ENCODE measurements at places on chromosomes 1 and 21.
A peak's percentile ranks its signal among the peaks of the same experiment; 100 is the strongest.

GRCh38 chr1:62962901-62963776 lies 179.2 kb downstream of the ATG4C start:
- peak; percentile 84 for DNase-seq

- DNase-seq: no peak
Measured at GRCh38 chr1:212466898-212467650, 34.4 kb downstream of the NENF start.

DNA sequence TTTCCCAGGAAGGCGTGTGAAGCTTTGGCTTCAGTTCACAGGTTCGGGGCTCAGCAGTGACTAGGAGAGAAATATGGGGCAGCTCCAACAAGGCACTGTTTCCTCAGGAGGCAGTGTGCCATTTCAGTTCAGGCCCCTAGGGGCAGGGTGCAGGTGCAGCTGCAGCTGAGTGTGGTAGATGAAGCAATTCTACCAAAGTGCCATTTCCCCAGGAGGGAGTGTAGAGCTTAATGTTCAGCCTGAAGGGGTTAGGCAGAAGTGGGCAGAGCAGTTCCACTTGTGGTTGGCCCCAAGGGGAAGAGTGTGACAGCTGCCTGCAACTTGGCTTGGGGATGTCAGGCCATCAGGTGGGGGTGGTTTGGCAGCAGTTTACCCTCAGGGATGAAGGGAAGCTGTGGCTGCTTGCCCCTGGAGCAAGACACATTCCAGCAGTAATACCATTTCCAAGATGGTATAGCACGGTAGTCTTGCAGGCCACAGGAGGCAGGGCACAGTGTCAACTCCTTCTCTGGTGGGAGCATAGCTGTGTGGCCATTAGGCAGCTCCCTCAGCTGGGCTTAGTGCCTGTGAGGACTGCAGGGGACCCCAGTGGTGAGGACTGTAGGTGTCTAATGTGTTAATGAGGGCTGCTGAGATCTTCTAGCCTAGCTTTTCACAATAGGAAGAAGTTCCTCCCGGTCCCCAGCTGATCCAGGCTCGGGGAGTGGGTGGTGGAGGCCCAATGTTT lies 34.7 kb downstream of the RGSL1 start:
- peak; percentile 46 for DNase-seq

DNA sequence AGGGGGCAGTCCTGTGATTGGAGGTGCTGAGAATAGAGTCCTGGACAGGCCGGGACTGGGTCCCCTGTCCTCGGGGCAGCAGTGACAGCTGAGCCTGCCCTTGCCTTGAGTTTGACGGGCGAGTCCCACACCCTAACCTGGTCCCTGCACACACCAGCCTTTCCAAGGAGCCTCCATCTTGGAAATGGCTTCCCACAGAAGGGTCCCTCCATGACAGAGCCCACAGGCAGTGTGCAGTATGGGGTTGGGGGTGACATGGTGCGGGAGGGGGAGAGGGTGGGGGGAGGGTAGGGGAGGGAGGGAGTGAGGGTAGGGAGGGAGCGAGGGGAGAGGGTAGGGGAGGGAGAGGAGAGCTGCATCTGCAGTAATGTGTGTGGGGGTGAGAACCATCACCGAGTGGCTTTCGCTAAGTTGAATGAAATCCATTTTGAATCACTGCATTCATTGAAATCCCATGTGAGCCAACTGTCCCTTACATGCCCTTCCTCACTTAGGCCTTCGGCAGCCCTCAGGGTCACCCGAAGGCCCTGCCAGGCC lies 10.1 kb upstream of the TMEM52 start:
- no peak for DNase-seq

DNA sequence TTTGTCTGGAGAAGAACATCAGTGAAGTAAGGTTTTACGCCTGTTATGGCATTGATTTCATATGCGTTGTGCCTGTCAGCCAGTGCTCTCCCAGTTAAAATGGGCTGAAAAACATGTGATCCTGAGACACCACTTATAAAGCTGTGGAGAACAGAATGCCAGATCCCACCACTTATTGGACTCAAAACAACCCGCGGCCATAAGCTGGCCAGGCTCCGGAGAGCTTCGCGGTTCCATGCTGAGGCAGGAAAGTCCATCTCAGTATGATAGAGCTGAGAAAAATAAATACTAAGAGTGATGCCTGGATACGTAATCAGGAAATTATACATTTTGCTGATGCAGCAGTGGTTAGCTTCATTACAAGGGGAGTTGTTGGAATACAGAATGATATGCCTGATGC lies 5.1 kb downstream of the APOBEC4 start:
- no peak for DNase-seq

DNA sequence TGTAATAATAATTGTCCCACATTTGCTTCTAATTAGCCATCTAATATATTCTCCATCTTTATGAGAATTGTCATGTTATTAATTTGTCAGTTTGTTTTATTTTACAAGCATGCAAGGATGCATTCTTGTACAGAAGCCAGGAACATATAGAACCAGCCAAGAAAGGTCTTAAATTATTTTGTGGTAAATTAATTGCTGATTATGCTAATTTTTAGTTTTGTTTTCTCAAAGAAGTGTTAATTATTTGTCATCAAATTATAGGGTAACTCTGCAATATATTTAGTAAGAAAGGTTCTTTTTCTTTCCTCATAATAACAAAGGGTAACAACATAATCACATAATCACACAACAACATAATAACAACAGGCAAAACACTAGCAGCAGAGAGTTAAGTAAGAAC lies 5.7 kb downstream of the CLIC6 start:
- no peak for DNase-seq

GRCh38 chr1:61612602-61613001 lies 112.3 kb downstream of the TM2D1 start:
- no peak for DNase-seq

DNA sequence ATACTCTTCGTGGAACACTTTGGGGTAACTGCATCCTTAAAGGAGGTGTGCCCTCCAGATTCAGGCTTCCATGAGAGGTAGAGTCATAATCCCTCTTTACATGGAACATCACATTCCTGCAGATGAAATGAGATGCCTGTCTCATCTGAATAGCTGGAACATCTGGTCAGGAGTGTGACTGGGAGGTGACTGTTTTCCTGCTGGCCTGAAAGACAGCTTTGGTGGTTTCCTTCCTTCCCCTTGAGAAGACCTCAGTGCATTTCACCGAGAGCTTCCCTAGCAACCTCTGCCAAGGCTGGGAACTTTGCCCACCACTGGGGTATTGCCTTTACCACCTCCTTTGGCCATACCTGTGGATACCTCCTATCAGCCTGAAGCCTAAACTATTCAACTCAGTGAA lies 46.7 kb upstream of the GUCA2A start:
- no peak for DNase-seq

DNA sequence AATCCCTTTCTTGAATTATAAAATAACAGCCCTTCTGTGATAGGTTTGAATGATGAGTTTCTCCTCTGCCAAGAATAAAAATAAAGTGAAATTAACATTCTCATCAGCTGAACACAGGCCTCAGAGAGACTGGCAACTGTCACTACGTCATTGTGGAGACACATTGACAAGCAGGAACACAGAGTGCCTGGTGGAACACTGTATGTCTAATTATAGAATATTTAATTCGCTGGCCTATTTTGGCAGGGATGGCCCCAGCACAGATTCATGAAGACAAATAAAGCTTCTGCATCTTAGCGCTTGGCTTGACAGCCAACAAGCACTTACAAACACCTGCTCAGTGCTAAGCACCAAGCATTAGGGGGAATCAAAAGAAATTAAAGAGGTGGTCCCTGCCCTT lies 52.0 kb upstream of the SMYD2 start:
- DNase-seq: no peak

GRCh38 chr1:30695439-30695841 lies 27.9 kb downstream of the MATN1 start:
- DNase-seq: no peak

DNA sequence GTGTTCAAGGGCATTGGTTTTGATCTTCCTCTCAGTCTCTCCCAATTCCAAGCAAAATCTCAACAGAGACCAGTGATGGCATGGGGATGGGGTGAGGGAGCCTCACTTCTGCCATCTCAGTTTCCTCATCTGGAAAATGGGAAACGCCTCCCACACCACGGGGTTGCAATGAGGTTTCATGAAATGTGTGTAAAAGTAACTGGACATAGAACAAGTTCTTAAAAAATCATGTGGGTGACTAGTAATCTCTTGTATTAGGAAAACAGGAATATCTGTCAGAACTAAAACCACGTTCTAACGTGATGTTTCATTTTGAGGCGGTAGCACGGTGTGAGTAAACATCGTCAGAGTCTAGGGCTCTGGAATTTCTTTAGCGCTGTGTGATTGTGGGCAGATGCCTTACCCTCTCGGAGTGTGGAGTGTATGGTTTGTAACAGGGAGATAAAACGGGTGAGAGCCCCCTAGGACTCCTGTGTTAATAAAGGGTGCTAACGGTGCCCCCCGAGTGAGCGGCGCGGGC lies 55.5 kb upstream of the DNAJC6 start:
- no peak for DNase-seq

- no peak for DNase-seq
Measured at GRCh38 chr1:218837051-218837450, 336.6 kb upstream of the LYPLAL1 start.

- no peak for DNase-seq
Measured at GRCh38 chr1:22154626-22155025, 11.7 kb upstream of the WNT4 start.

GRCh38 chr21:46092811-46093667 lies 4.9 kb upstream of the COL6A2 start:
- no peak for DNase-seq

GRCh38 chr1:40651138-40651857 lies 14.2 kb downstream of the RIMS3 start:
- DNase-seq: no peak

- DNase-seq: no peak
Measured at GRCh38 chr1:230125640-230126528, 58.8 kb downstream of the GALNT2 start.

GRCh38 chr1:106952776-106953175 lies 103.7 kb upstream of the PRMT6 start:
- DNase-seq: no peak

DNA sequence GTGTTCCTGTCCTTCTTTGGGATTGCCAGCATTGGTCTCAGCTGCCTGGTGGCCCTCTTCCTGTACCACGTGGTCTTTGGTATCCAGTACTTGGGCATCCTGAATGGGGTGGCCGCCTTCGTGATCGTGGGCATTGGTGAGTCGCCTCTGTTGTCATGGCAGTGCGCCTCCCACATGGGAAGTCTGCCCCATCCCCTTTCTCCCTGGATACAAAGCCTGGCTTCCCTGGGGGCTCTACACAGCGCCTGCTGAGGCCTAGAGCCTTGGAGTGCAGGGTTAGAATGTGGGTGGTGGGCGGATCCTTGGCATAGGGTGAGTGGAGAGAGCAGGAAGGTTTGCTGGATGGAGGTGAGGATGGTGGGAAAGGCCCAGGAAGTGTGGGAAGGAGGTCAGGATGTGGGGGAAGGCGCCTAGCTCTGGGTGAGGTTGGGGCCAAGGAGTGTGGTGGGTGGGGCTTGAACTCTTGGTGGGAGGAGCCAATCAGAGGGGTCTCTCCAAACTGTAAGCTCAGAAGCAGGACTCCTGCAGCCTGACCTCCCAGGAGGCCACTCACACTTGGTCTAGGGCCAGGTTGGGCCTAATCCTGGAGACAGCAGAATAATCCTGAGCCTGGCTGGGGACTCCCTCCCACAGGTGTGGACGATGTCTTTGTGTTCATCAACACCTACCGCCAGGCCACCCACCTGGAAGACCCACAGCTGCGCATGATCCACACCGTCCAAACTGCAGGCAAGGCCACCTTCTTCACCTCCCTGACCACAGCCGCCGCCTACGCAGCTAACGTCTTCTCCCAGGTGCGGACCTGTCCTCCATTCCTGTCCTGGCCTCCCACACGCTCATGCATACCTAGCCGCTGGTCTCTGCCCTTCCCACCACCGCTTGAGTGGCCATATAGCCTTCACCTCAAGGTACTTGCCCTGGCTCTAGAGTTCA lies 36.7 kb downstream of the DISP3 start:
- no peak for DNase-seq

DNA sequence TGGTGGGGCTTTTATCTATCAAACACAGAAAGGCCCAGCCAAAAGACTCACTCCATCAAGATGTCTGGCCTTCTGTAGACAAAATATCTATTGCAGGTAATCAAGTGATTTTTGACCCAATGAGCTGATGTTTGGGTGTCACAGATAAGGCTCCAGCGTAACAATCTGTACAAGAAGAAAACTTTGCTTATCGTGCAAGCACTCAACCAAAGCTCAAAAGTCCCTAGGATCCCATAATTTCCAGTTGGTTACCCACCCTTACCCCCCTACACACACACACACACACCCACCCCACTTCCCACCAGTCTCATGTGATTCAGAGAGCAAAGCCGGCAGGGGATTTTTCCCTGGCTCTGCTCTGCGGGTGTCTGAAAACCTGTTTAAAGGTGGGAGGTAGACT lies 5.8 kb downstream of the ITPKB start:
- no peak for DNase-seq

GRCh38 chr1:1079408-1080121 lies 5.5 kb upstream of the RNF223 start:
- DNase-seq: peak; percentile 80

- DNase-seq: no peak
Measured at GRCh38 chr21:17819877-17820229, 697 bp upstream of the C21orf91 start.

GRCh38 chr1:36912365-36912865 lies 121.9 kb downstream of the GRIK3 start:
- no peak for DNase-seq

DNA sequence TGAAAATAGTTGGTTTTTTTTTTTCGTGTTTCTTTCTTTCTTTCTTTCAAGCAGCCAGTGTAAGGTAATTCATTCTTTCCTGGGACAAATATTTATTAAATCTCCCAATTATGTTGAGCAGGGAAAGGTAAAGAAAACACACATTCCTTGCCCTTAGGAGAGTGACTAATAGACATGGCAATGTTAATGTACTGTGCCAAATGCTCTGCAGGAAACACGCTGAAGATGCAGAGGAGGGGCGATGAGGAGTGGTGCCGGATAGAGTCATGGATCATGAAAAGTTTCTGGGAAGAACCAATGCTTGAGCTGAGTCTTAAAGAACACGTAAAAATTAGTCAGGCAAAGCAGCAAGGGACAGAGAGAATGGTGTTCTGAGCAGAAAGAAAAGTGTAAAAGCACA lies 199.2 kb downstream of the DNM3 start:
- no peak for DNase-seq

DNA sequence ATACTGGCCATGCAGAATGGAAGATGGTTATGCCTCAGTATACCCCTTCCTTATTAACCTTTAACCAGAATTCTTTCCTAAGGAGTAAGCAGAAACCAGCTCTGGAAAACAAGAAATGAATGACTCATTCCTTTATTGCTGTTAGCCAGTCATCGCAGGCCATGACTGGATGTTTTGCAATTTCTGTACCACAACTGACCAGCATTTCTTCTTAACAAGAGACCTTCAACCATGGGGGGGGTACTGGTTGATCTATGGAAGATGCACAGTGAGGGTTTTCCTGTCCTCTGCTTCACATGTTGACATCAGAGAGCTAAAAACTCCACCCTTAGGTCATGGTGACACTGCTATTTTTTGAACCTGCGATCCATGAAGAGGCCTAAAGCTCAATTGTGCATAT lies 28.0 kb upstream of the RNF2 start:
- no peak for DNase-seq

GRCh38 chr21:21436012-21436534 lies 437.9 kb downstream of the NCAM2 start:
- DNase-seq: no peak

- DNase-seq: no peak
Measured at GRCh38 chr1:109944541-109944940, 33.9 kb downstream of the CSF1 start.

- DNase-seq: no peak
Measured at GRCh38 chr1:76949503-76949902, 82.2 kb downstream of the ST6GALNAC5 start.

All from neural progenitor cell (in vitro differentiated cells).